ENCODE measurements at places on chromosomes 1 and 21.

- DNase-seq: no peak
These were observed 1.1 kb upstream of the KPNA6 start for GRCh38 chr1:32106663-32107275.

DNA sequence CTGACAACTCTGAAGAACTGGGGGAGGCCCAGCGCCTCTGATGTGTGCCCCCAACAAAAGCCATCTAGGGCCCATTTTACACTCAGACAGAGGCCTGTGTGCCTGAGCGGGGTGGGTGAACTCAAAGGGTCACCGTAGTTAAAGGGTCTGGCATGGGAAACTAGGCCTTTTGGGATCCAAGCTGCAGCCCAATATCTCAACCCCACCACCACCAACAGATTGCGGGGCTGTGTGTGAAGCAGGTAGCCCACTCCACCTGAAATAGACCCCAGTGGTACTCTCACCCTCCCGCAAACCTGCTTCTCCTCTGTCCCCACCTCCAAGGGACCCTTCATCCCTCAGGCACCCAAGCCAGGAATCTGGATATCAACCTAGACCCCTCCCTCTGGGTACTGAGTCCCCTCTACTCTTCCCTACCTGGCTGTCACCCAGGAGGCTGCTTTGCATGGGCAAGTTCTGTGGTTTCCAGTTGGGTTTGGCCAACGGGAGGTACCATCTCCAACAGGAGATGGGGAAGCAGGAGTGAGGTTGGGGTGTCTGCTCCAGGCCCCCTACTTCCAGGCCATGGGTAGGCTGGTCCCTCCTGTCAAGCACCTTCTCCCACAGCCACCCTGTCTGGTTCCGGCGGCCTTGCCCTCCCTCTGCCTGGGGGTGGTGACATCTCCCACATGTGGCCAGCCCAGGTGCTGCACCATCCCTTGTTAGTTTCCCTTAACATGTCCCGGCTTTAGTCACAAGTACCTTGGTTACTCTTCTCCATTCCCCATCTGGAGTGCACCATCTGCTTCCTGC, 35.2 kb upstream of the LRP8 start:
- DNase-seq: no peak

- no peak for DNase-seq
These were observed 59.9 kb downstream of the LRRC8C start for GRCh38 chr1:89692601-89693521.

GRCh38 chr1:156421939-156422601, 53.1 kb downstream of the RHBG start:
- no peak for DNase-seq

GRCh38 chr1:77536813-77537212, 145.6 kb downstream of the ZZZ3 start:
- DNase-seq: no peak

- DNase-seq: no peak
These were observed 43.4 kb downstream of the KIAA1614 start for GRCh38 chr1:180956028-180956640.

Data from central memory CD4-positive, alpha-beta T cell (primary cell).